ENCODE measurements at places on chromosomes 5 and 9.

DNA sequence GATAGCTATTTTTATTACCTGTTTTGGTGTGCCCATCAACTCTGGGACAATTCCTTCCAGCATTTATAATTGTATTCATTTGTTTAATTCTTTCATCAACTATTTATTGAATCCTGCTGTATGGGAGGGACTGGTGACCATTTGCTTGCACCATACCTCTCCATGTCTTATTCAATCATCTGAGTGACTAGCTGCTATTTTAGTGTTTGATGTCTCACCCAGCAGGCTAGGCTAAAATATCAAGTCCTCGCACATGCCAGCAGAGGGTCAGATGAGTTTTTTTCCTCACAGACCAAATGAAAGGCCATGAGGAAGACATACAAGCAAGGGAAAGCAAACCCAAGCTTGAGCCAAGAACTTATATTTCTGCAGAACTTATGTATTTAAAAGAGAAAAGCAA lies 63.9 kb downstream of the CETN3 start:
- DNase-seq = no peak

- no peak for DNase-seq
These were observed 9.5 kb downstream of the EXOSC3 start for GRCh38 chr9:37775216-37775919.

- no peak for DNase-seq
These were observed at the start of gene ADGRV1 for GRCh38 chr5:90558344-90559192. ADGRV1 (plus strand) TSS chr5:90558797; CDS start chr5:90558896, 99 bp downstream.

GRCh38 chr9:133230093-133230492 lies 21.0 kb upstream of the OBP2B start:
- DNase-seq = no peak

DNA sequence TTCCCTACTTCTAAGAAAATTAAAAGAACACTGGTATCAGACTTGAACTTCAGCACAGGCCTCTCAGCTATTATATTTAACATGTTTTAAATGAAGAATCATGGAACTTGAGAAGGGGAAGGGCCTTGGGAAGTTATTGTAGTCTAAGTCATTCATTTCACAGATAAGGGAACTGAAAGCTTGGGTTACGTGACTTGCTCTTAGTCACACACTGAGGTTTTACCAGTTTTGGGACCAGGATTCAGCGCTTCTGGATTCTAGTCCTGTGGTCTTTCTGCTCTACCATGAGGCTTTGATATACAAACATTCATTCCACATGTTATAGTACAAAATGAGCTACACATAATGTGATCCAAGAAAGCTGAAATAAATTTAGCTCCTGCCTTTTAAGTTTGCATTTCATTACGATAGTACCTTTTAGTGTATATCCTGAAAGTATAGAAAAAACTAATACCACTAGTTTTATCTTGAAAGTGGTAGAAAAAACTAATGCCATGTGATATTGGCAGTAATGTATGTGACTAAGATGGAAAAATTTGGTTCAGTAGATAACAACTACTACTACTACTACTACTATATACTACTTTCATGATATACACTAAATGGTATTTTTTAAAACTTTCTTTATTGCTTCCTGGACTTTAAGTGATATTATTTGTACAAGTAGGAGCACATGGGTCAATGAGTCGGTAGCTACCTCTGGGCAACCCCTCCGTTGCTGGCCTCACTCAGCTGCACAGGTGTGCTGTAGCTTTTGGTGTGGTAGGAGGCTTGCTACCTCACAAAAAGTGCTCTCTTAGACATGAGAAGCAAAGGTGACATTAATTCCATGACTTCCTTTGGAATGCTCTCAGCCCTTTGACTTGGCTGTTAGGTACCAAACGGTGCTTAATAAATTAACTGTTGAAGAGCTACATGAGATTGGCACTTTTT lies 40.7 kb downstream of the F2RL2 start:
- peak; percentile 52 for DNase-seq

DNA sequence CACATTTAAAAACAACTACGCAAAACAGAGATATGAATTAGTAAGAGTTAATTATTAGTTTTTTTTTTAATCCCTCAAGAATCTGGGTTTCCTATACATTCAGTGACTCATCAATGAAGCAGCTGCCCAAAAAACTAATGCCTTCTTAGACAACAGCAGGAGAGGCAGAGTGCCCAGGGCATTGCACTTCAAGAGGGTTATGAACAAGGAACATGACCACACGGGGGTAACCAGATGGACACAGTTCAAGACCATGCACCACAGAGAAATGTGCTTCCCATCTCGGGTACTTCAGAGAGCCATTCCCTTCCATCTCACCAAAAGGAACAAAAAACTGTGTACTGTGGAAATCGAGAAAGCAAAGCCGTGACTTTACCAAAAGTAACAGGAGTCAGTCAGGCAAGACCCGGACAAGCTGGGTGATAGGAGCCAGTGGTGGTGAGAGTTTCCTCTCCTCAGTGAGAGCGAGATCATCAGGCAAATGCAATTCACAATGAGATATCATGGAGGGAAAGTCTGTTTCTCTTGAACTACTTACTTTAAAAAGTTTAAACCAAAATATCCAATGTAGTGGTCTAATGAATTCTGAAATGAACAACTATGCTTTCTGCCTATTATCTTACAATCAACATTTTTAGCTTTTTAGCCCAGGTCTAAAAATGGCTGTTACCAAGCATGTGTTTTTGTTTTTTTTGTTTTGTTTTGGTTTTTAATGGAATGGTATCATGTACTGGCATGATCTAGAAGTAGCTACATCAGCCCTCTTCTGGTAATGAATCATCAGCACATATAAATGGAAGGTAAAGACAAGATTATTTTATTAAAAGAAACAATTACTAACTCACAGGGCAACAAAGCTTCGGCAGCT lies 192.1 kb downstream of the TSSK1B start:
- DNase-seq = no peak

- no peak for DNase-seq
These were observed 96.7 kb upstream of the SEMA6A start for GRCh38 chr5:116671211-116671736.

DNA sequence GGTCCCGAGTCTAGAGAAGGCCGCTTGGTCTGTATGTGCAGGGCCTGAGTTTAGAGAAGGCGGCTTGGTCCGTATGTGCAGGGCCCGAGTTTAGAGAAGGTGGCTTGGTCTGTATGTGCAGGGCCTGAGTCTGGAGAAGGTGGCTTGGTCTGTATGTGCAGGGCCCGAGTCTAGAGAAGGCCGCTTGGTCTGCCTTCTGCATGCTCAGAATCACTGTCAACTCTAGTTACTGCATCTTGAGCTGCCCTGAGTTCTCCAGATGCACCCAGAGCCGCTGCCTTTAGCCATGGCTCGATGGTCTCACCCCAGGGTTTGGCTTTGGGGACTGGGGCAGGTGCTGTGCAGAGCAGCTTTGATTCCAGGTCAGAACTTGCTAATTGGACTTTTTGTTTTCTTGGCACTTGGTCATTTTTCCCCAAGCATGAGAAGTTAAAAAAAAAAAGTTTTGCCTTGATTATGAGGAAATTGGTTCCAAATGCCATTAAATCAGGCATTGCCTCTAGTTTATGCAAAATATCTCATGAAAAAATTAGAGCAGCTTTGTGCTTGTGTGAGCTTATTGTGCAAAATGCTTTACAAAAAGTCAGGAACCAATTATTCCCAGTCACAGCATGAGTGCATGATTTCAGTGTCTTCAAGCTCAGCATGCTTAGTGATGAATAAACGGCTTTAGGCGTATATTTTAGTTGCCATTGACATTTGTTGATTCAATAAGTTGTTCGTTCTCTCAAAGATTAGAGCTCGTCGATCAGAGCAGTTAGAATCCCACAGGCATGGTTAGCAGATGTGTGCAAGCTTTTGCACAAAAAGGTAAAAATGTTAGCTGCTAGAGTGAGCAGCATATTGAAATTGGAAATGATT lies 25.4 kb upstream of the EXOC3 start:
- DNase-seq = no peak
